ENCODE measurements at places on chromosomes 2 and 18. TPM values are rescaled to one million over a fixed set of nuclear protein-coding genes. Genes with fewer than 3 reads are reported as not detected.

DNA sequence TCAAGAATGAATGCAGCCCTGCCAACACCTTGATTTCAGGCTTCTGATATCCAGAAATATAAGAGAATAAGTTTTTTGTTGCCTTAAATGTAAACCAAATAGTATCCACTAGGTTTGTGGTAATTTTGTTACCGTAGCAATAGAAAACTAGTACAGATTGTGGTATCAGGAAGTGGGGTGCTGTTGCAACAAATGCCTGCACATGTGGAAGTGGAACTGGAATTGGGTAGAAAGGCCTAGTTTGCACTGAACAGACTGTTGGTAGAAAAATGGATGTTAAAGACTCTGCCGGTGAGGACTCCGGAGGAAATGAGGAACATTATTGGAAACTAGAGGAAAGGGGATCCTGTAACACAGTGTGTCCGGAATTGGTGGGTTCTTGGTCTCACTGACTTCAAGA is 145.8 kb upstream of the MGAT5 start:
- H3K4me1 ChIP-seq = no peaks in the 10 kb centered on the region
- DNase-seq = no peak
- no peaks in the 10 kb centered on the region for H3K36me3 ChIP-seq
- no peak overlapping the region for H3K4me3 ChIP-seq
- H3K27ac ChIP-seq = no peak overlapping the region

Gene HOXD13
- total RNA-seq = not detected

- no peak overlapping the region for H3K4me3 ChIP-seq
- H3K27ac ChIP-seq = no peak overlapping the region
- H3K4me1 ChIP-seq = no peaks in the 10 kb centered on the region
- no peaks in the 10 kb centered on the region for H3K27me3 ChIP-seq
- no peaks in the 10 kb centered on the region for H3K36me3 ChIP-seq
Measured at GRCh38 chr2:66082581-66082980, 352.3 kb upstream of the MEIS1 start.

DNA sequence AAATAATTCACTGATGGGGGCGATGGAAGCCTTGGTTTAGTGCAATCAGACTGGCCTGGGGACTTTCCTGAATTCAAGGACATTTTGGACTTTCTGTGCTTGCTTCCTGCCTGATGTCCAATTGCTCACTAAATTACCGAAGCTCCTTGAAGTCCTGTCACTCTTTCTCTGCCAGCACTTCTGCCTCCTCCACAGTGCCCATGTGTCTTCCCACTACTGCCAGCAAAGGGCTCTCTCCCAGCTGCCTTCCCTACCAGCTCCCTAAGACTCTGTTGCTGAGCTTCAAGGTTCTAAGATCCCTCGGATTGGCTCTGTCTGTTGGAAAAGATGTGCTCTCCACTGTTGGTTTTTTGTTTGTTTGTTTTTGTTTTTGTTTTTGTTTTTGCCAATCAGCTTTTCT is 158.1 kb downstream of the MTCL1 start:
- H3K27me3 ChIP-seq = no peaks in the 10 kb centered on the region
- DNase-seq = no peak
- H3K4me1 ChIP-seq = no peaks in the 10 kb centered on the region
- no peak overlapping the region for H3K4me3 ChIP-seq

DNA sequence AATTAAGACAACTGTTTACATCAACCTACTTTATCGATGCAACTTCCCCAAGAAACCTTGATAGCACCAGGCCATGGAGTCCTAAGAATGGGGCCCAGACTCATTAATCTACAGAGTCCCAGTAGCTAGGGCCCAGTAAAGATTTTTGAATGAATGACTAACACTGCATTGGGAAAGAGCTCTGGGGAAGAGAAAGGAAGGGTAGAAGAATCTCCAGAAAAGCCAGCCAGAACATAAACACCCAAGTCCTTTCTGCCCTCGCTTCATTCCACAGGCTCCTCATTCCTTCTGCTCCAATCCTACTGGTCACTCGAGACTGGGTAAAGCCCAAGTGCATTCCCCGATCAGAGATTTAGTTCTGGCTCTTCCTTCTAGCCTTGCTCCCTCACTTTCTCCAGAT is 44.3 kb downstream of the CYRIA start:
- DNase-seq = no peak
- H3K27ac ChIP-seq = no peak overlapping the region
- peaks cover 39% of the 10 kb centered on the region for H3K4me1 ChIP-seq

GRCh38 chr2:29611850-29612249 is 309.5 kb downstream of the ALK start:
- no peak overlapping the region for H3K4me3 ChIP-seq
- no peaks in the 10 kb centered on the region for H3K27me3 ChIP-seq
- no peak overlapping the region for H3K27ac ChIP-seq
- no peak for DNase-seq
